ENCODE measurements at places on chromosomes 13 and 19.

- DNase-seq, result no peak
Measured at GRCh38 chr13:37531049-37531448, 67.5 kb downstream of the POSTN start.

- DNase-seq, result peak; percentile 53
Measured at GRCh38 chr13:109840201-109840892, 54.0 kb upstream of the IRS2 start.

GRCh38 chr19:44303976-44304568, 753 bp downstream of the ZNF235 start:
- peak; percentile 9 for DNase-seq

GRCh38 chr13:39777527-39778061, 122.1 kb downstream of the COG6 start:
- DNase-seq, result peak; percentile 72

DNA sequence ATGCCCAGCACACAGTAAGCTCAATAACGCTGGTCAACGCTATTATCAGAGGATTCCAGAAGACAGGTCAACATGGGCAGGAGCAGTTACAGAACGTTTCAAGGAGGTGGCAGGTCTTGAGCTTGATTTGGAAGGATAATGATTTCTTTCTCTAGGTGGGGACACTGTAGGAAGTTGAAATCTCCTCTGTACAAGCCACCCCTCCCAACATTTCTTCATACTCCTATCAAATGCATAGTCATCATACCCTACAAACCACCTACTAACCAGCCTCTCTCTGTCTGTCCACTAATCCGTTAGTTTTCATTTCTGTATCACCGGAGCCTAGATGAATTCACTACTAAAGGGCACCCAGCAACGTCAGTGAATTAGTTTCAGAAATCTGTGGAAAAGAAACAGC, 1.3 kb downstream of the ATP7B start:
- DNase-seq, result no peak

GRCh38 chr13:104809483-104809882, 1726.0 kb downstream of the EFNB2 start:
- DNase-seq, result no peak

- DNase-seq, result no peak
Measured at GRCh38 chr13:41608839-41609177, 151.5 kb downstream of the RGCC start.

GRCh38 chr19:1811942-1812425, at the start of gene ATP8B3:
ATP8B3 (minus strand) TSS chr19:1812276; CDS start chr19:1811736, 540 bp downstream.
- DNase-seq, result no peak

DNA sequence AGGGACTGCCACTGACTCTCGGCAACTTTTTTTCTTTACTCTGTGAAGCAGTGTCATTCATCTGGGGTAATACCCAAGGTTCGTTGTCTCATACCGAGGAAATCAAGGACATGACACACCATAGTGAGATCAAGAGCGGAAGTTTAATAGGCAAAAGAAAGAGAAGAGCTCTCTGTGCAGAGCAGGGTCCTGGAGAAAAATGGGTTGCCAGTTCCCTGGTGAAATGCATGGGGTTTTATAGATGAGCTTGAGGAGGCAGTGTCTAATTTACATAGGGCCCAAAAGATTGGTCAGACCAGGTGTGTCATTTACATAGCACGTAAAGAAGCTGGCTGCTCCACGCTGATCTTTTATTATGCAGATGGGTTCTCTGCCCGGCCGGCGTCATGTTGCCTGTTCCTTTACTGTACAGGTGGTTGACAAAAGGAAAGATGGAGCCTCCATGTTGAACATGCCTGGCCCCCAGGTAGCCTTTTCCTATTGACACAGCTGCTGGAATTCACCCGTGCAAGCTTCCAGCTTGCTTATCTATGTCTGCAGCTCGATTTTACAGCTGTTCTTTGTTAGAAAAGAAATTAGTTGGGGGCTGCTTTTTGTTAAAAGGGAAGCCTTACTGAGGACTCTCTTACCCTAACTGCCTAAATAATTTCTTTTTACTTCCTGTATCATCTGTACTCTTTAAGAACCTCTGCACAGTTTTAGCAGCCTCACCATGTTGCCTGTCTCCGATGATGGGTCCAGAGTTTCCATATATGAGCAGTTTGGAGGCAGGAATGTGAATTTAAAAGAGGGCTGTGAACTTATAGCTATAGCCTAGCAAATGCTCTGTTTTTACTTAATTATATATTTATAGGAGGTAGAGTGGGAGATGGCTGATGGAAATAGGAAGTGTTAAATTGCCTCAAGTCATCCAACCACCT, 98.0 kb upstream of the DIAPH3 start:
- DNase-seq, result no peak

- no peak for DNase-seq
Measured at GRCh38 chr19:11033251-11033650, 56.0 kb upstream of the LDLR start.

DNA sequence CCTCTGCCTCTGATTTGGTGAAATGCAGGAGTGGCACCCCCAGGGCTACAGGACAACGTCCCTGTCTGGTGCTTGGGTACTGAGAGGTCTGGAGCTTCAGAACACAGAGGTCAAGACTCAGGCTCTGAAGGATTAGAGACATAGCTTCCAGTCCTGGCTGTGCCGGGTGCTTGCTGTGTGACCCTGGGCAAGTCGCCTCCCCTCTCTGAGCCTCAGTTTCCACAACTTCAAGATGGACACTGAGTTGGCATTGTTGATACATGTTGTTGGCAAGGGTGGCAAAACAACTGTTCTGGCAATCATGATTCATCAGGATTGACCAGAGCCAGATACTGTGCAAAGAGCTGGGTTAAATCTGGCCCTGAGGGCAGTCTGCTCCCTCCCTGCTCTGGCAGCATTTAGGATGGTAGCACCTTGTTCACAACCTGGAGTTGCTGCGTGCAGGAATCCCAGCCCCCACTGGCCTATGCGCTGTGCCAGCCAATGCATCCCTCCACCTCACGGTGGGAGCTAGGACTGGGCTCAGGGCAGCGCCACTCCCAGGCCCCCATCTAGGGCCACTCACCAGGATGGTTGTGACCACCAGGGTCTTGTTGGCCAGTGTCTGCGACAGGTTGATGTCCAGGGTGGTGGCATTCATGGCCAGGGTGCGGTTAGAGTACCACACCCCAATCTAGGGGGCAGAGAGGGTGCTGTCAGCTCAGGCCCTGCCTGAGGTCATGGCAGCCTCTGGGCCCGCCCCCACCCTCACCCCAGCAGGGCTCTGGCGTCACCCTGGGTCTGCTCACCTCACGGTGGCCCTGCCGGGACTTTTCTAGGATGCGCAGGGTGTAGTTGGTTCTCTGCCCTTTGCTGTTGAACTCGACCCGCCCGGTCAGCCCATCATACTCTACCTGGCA, 16.7 kb downstream of the GRIK5 start:
- no peak for DNase-seq

- DNase-seq, result no peak
Measured at GRCh38 chr13:35144166-35144890, 202.3 kb downstream of the NBEA start.

- no peak for DNase-seq
Measured at GRCh38 chr19:3619631-3620012, 7.0 kb downstream of the CACTIN start.

DNA sequence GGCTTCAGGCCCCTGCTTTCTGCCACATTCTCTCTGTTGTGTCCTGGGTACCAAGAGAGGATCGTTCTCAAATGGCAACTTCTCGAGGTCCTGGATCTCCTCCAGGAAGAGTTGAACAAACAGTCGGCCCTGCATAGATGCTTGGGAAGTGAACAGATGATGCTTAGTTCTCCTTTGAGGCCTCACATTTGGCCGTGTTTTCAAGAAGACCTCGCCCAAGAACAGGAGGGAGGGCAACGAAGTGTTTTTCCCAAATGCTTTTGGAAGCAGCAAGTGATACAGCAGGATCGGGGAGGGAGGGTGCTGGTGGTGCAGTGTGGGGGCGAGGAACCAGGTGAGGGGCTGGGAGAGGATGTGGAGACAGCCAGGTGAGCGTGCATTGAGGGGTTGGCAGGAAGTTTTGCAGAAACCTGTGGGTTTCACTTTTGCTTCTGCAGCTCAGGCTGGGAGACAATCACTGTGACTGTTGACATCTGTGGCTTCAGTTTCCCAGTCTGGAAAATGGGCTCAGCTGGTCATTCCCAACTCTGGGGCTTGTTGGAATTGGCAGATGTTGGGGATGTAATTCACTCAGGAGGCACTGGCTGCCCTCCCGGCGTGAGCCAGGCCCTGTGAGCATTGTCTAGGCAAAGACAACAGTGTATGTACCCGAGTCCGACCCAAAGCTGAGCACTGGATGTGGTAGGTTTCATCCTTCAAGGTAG, 21.6 kb downstream of the MAST3 start:
- peak; percentile 67 for DNase-seq

GRCh38 chr19:40625406-40626120, 24.4 kb downstream of the LTBP4 start:
- no peak for DNase-seq

- DNase-seq, result no peak
Measured at GRCh38 chr19:7988307-7988706, 17.1 kb downstream of the ELAVL1 start.

DNA sequence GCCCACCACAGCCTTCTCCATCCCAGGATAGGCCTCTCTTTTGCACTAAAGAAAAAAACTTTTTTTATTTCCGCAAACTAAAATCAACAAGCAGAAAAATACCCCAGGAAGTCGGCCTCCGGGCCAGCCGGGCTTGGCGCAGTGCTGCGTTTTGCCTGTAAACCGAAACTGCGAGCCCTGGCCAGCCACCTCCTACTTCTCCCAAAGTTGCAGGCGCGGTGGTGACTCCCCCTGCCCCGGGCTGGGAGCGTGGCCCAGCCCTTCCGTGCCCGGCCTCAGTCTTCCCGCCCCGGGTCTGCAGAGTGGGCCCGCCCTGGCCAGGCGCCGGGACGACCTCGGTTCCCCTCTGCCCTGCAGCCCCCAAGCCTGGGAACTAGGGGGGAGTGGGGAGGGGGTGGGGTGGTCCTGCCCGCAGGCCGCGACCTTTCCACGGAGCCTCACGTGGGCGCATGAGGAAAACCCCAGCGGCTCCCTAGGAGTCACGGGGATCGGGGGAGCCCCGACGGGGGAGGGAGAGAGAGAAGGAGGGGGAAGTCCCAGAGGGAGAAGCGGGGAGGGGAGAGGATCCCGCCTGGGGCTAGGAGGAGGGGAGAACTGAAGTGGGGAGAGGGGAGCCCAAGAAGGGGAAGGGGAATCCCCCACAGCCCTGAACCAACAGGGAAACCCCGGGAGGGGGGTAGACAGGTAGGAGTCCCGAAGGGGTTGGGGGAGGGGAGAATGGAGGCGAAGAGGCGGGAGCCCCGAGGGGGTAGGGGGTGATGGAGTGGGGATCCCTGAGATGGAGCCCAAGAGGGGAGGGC, 3.0 kb downstream of the GADD45B start:
- DNase-seq, result peak; percentile 80

DNA sequence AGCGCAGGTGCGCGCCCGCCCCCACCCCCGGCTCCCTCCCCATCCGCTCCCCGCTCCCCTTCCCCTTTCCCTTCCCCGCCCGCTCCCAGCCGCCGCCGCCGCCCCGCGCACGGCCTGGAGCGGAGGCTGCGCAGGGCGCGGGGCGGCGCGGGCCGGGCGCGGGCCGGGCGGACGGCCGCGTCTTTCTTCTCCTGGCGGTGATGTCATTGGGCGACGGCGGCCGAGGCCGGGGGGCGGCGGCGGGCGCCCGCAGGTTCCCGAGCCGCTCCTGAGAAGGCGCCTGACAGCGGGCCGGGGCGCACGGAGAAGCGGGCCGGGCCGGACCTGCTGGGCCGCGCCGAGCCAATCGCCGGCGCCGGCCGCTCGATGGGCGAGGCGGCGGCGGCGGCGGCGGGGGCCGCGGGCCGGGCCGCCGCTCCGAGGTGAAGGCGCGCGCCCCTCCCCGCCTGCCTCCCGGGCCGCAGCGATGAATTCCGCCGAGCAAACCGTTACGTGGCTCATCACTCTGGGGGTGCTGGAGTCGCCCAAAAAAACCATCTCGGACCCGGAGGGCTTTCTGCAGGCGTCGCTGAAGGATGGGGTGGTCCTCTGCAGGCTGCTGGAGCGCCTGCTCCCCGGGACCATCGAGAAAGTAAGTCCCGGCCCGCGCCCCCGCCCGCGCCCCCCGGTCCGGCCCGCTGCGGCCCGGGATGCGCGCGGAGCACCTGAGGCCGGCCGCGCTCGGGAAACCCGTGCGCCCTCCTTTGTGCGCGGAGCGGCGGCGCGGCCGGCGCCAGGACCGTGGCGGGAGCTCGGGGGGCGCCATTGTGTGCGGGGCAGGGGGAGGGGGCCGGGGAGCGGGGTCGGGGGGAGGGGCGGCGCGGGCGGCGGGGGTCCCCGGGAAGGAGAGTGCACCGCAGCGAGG, at the start of gene ARHGEF7:
ARHGEF7 (plus strand) TSS at position 250 of the 904 bp plus-strand sequence; CDS start at position 467, 217 bp downstream.
- no peak for DNase-seq

DNA sequence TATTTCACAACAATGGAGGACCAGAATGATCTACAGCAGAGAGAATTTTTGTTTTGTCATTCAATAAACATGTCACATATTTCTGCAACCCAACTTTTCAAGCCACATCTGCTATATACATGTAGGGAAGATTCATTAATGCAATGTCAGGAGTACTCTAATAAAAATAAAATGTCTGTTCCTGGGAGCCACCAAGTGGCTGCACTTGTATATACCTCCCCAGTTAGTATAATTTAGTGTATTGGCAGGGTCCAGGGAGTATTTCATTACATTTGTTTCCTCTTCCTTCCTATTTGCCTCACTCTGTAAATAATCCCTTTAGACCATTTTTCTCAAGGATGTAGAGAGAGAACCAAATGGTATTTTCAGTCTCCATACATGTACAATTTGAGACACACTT, 1169.0 kb downstream of the DIAPH3 start:
- no peak for DNase-seq

DNA sequence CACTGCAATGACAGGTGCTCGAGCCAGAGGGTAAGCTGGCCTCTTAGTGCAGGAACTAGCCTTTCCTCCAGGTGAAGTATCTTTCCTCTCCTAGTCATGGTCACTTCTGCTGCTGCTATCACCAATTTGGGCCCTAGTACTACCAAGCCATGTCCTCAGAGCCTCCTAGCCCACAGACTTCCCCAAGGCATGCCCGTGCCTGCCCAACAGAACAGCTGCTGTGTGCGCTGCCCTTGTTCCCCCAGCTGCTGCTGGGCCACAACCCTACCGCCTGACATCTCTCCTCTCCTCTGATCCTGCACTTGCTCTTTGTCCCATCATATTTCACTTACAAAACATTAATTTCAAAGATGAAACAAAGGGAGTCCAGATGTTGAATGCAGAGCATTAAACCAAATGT, 168.5 kb upstream of the FREM2 start:
- no peak for DNase-seq

DNA sequence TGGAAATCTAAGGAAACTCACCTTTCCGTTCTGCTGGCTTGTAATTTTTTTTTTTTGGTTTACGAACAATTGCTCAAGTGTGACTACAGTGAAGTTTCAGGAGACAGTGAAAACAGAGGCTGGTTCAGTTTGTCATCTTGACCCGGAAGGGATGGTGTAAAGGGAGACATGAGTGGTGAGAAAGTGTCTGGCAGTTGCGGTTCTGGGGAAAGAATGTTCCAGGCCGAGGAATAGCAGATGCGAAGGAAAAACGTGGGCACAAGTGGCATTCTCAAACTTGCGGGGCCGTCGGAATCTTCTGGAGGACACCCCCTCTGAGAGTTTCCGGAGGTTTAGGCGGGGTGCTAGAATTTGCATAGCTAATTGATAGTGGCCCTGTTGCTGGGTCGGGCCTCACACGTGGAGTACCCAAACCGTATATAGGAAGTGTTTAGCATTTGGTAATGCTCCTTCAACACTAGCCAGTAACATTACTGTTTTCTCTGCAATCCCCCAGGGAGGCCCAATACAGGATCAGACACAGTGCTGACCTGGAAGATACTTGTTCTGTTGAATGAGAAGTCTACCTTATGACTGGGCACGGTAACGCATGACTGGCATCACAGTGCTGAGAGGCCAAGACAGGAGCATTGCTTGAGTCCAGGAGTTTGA, 2.8 kb upstream of the TNFSF9 start:
- no peak for DNase-seq

- DNase-seq, result no peak
Measured at GRCh38 chr19:37966662-37967231, 59.7 kb downstream of the SIPA1L3 start.

Data from activated CD4-positive, alpha-beta memory T cell treated with anti-CD3 and anti-CD28 coated beads for 36 hours (primary cell).